ENCODE measurements at places on chromosomes 13 and 19.

DNA sequence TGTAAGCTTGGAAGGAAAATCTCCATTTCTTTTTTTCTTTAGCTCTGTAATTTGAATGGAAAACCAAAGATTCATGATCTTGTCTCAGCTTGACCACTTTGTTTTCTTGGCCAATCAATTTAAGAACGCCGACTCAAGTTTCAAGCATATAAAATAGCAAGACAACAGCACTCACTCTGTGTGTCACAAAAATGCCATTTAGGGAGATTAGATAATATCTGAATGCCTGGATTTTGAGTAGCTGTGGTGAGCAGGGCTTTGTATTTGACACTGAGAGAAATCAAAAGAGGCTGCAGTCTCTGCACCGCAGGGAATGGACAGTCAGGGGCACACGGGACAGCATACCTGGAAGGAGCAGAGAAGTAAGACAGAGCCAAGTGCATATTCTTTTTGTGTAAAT lies 209.5 kb upstream of the SLC10A2 start:
- DNase-seq, result no peak

DNA sequence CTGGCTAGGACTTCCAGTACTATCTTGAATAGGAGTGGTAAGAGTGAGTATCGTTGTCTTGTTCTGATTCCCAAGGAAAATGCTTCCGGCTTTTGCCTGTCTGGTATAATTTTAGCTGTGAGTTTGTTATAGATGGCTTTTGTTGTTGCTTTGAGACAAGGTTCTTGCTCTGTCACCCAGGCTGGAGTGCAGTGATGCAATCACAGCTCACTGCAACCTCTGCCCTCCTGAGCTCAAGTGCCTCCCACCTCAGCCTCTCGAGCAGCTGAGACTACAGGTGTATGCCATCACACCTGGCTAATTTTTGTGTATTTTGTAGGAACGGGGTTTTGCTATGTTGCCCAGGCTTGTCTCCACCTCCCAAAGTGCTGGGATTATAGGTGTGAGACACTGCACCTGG lies 6.1 kb upstream of the ZNF543 start:
- no peak for DNase-seq

- DNase-seq, result peak; percentile 80
Observed at GRCh38 chr13:50080911-50081678, 65.9 kb downstream of the KCNRG start.

DNA sequence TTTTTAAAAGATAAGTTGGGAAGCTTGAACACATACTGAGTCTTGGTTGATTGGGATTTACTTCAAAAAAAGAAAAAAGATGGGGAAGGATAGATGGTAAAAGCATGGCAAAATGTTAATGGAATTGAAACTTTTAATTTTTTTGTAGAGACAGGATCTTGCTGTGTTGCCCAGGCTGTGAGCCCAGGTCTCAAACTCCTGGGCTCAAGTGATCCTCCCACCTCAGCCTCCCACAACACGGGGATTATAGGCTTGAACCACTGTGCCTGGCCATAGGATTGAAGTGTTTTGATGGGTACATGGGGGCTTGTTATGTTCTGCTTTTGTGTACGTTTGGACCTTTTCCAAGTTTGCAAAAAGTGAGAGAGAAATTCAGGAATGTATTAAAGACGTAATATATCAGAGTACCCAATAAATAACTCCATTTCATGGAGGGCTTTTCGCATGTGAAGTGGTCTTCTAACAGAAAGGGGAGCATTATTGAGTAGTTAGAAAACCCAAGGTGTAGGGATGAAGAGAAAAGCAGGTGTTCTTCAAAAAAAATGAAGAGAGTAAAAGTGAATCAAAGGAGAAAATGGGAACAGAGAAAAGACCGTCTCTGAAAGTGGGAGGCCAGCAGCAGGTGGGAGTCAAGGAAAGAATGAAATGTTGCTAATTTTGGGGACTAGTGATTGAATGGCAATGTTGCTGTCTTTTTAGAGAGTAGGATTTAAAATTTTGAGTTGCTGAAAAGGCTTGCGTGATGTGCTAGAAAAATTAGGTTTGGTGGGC lies 55.2 kb downstream of the GARRE1 start:
- DNase-seq, result no peak

DNA sequence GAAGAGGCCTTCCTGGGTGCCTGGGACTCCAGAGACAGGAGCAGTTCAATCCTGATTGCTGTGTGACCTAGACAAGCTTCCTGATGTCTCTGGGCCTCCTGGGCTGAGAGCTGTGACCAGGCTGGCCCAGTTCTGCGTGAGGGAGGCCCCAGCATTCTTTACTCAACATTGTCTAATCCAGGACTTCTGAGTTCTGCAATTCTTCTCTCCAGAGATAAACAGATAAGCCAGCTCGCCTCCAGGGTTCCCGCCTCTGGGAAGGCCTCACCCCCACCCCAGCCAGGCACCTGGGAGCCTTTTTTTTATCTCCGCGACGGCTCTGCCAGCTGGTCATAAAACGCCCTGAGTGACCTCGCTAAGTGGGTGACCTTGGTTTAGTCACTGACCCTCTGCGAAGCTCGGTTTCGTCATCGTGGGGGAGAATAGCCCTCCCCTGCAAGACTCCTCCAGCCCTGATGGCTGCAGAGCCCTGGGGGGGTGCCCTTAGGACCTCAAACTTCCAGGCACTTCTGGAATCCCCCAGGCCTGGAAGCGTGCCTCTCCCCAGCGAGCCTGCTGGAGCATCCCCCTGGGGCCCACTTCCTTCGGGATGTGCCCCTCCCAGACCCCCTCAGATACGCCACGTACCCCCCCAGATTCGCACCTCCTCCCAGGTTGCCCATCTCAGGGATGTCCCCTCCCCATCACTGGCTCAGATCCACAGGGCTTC lies 1.9 kb downstream of the SULT2B1 start:
- DNase-seq, result no peak

DNA sequence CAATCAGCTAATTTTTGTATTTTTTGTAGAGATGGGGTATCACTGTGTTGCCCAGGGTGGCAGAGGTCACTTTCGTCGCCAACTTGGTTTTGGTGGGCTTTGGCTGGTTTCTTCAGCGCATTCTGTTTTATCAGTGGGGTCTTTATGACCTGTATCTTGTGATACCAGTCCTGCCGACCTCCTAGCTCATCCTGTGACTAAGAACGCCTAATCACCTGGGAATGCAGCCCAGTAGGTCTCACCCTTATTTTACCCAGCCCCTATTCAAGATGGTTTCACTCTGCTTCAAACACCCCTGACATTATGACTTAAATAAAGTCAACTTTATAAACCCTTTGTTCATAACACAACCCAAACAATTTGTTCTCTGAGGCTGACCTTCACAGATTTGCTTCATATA lies 3.0 kb upstream of the ZNF878 start:
- DNase-seq, result no peak

DNA sequence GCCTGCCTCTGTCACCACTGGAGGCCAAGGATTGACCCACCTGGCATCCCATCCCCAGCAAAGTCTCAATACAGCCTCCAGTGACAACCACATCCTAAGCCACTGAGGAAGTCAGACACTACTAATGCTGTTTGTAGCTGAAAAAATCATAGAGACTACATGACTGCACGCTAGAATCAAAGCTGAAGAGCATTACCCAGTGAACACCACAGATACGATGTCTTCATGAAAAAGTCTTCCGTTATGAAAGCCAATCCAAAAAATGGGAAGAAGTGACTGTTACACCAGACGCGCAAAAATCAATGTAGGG lies 11.1 kb upstream of the NUP62 start:
- DNase-seq, result no peak

DNA sequence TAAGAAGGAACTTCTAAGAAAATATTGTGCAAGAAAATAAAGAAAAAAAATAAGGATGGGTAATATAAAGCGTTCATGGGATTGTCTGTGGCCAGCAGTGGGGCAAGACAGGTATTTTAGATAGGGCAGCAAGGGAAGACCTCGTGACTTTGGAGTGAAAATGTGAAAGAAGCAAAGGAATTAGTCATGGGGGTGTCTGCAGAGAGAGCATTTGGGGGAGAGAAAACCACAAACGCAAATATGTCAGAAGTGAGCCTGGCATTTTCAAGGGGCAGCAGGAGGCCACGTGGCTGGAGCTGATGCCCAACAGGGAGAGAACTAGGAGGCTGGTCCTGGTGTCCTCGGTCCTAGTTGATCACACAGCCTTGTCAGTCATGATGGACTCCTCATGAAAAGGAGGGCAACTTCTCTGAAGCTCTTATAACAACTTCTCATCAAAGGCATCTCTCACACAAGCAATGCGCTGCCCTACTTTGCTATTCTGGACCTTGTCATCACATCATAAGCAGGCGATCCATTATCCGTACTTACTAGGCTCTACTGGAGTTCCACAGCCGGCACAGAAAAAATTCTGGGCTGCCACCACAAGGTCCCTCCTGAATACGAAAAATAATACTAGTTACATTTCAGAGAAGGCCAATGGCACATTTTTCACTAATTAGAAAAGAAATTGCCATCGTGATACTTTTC lies 31.0 kb downstream of the RUBCNL start:
- DNase-seq, result no peak

- DNase-seq, result no peak
Observed at GRCh38 chr13:35629026-35629425, 152.5 kb upstream of the MAB21L1 start.

DNA sequence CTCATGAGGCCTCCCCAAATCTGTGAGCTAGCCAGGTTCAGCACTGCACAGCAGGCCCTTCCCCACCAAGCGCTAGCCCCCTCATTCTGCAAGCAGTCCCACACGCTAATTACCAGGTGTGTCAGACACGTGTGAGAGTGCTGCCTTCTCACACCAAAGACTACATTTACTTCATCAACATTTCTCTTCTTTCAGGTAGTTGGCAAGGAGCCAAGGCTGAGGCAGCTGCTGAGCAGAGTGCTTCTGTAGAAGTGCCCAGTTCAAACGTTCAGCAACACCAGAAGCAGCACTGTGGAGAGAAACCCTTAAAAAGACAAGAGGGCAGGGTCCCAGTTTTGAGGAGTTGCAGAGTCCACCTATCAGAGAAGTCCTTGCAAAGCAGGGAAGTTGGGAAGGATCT lies 6.4 kb downstream of the ZNF773 start:
- no peak for DNase-seq

DNA sequence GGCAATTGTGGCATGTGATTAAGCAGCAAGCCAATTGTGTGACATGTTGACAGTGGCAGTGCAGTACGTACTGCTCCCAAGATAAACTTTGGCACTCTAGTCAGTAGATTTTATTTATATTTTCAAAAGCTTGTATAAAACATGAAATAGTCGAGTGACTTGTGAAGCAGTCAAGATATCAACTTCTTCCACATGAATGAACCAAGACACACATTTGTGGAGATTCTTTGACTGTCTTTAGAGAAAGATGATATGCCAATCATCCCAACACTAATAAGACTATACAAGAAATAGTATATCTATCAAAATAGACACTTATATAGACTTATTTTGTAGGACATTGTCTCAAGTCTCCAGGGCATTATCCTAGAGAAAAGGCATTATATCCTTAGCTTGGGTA lies 538.0 kb downstream of the DCT start:
- DNase-seq, result no peak

DNA sequence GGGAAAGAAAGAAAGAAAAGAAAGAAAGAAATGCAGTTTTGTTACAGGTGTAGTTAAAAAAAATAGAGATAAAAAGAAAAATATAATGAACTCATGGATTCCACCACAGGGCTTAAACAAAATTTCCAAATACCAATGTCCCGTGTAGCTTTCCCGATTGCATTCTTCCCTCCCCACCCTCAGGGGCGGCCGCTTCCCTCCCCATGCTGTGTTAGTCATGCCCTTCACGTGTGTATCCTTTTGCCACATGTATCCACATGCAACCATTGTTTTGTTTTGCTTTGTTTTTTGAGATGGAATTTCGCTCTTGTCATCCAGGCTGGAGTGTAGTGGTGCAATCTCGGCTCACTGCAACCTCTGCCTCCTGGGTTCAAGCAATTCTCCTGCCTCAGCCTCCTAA lies 3.6 kb upstream of the KMT5C start:
- DNase-seq, result no peak

DNA sequence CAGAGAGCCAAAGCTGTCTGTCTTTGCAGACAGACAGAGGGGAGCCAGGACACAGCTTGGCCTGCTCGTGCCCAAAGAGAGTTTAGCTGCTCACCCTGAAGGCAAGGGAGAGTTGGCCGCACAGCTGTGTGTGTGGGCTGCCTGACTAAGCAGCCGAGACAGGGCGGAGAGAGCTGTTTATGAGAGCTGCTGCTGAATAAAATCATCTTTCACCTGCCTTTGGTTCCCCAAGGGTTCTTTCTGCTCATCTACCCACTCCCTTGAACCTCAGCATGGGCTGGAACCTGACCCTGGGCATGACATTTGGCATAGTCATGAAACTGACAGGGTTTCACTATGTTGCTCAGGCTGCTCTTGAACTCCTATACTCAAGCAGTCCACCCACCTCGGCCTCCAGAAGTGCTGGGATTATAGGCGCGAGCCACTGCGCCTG lies 98.2 kb downstream of the RBM26 start:
- no peak for DNase-seq

GRCh38 chr13:30404207-30404606 lies 18.1 kb upstream of the UBE2L5 start:
- no peak for DNase-seq

DNA sequence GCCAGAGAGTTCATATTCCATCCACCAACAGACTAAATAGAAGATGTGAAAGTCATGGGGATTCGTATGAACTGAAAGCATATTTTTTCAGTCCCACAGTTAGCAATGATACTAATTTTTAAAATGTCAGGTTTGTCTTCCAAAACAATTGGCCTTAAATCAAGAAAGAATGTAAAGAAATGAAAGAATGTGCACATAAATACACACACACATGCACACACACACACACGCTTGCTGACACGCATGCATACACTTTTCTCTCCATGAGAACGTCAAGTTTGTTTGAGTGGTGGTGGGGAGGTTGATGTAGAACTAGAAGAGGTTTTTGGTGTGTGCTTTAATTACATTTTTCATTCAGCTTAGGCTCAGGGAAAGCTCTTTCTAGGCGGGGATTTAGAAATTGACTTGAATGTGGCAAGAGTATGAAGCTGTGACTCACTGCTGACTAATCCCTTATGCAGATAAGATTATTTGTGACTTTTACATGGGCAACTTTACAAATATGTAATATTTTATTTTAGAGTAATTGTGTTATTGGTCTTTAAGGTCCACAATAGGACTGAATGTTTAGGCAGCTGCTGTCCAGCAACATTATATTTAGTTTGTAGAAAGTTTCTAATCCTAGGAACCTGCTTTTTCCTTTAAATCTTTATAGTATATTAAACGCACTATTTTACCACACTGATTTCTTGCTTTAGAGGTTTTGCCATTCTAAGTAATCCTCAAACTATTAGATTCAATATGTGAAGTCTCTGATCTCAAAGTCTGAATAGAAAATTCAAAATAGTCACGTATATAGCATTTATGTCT lies 18.8 kb downstream of the FLT1 start:
- no peak for DNase-seq

- DNase-seq, result no peak
Observed at GRCh38 chr19:19256072-19256969, 16.8 kb downstream of the TM6SF2 start.

Data from upper lobe of right lung (tissue), 1 donor.